GM12878 (cell line): ENCODE measurements at places on chromosomes 2 and 18. TPM values are rescaled to one million over a fixed set of nuclear protein-coding genes. Genes with fewer than 3 reads are reported as not detected.

DNA sequence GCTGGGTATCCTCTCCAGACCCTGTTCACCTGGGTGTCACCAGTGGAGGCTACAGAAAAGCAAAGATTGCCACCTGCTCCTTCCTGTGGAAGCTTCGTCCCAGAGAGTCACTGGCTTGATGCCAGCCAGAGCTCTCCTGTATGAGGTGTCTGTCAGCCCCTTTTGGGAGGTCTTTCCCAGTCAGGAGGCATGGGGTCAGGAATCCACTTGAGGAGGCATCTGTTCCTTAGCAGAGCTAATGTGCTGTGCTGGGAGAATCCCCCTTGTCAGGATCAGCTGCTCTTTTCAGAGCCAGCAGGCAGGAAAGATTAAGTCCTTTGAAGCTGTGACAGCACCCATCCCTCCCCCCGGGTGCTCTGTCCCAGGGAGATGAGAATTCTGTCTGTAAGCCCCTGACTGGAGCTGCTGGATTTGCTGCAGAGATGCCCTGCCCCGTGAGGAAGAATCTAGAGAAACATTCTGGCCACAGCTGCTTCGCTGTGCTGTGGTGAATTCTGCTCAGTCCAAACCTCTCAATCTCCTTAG is 121.8 kb downstream of the GPR39 start:
- DNase-seq, result no peak

Gene ACMSD
- not detected in 2 replicates for total RNA-seq

Gene VAMP5
- total RNA-seq, result 21.8 and 24.5 TPM in 2 replicates

DNA sequence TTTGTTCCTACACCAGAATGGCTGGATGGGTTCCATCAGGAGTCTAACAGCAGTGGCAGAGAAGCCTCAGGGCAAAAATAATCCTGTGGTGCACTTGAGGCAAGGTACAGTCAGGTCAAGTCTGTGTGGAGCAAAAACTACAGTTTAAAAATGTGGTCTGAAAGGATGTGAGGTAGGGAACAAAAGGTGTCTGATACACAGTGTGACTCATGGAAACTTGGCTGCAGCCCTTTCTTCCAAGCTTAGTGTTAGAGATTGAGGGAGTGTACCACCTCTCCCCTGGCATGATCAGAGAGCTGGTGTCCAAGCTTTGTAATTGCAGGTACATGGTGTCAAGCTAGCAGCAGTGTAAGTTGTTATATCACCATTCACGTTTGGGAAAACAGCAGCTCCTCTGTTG is 8.9 kb downstream of the ANKAR start:
- DNase-seq, result no peak

Gene DNAH6
- total RNA-seq, result 0.31 and 0.35 TPM in 2 replicates

- no peak for DNase-seq
Observed at GRCh38 chr2:235679471-235679870, 185.6 kb downstream of the AGAP1 start.

DNA sequence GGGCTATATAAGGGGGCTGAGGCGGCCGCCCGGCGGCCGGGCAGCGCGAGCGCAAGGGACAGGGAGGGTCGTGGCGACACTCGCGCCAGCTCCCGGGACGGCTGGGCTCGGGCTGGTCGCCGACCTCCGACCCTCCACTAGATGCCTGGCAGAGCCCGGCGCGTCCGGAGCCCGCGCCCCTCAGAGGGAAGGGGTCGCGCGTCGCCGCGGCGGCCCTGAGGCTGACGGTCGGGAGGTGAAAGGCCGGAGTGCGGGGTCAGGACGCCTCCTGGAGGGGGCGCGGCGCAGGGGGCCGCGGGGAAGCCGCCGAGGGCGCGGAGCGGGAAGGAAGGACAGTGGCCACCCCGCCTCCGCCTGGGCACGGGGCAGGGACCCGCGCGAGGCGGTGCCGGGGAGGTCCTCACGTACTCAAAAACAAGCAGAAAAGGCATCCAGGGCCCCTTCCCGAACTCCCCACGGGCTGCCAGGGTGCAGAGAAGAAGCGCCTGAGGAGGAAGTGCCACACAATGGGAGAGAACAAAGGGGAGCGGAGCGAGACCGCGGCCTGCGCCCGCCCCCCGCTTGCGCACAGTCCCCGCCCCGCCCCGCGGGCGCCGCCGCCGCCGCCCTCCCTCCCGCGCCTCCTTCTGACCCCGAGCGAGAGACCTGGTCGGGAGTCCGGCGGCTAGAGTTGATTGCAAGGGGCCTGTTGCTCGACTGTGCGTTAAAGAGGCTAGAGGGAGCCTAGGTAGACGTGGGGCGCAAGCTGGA is 776 bp upstream of the KLF7 start:
- no peak for DNase-seq

- no peak for DNase-seq
Observed at GRCh38 chr2:47519147-47519537, 116.2 kb downstream of the MSH2 start.

Gene IL1RN
- total RNA-seq, result not detected in 2 replicates

Gene PER2
- total RNA-seq, result 11.1 and 15.1 TPM in 2 replicates

DNA sequence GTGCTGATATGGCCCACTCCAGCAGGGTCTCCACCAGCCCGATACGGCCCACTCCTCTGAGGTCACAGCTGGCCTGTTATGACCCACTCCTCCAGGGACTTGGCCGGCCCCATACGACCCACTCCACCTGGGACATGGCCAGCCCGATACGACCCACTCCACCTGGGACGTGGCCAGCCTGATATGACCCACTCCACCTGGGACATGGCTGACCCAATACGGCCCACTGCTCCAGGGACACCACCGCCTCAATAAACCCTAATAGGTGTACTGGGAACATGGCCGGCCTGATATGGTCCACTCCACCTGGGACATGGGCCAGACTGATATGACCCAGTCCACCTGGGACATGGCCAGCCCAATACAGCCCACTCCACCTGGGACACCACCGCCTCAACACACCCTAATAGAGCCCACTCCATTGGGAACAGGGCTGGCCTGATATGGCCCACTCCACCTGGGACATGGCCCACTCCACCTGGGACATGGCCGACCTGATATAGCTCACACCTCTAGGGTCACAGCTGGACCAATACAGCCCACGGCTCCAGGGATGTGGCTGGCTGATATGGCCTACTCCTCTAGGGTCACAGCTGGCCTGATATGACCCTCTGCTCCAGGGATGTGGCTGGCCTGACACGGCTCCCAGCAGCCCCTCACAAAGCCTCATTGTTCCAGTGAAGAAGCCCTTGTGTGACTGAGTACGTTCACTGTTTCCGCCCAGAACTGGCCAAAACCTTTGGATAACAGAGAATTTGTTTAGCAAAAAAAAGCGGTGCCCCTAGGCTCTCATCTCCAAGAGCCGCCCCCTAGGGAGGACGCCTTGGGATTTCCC is 245.6 kb downstream of the HDAC4 start:
- DNase-seq, result no peak
